Osteocyte (in vitro differentiated cells): ENCODE measurements at places on chromosomes 2 and 18. TPM values are rescaled to one million over a fixed set of nuclear protein-coding genes. Genes with fewer than 3 reads are reported as not detected.

FOSL2 gene
- total RNA-seq, result 82.6 and 83.2 TPM in 2 replicates

EFHD1 gene
- 106 and 114 TPM in 2 replicates for total RNA-seq

TEX44 gene
- total RNA-seq, result not detected in 2 replicates

LRRFIP1 gene
- total RNA-seq, result 78.9 and 79.9 TPM in 2 replicates

FAHD2A gene
- 40.3 and 40.4 TPM in 2 replicates for total RNA-seq

SERPINB10 gene
- not detected in 2 replicates for total RNA-seq

SLC9A2 gene
- total RNA-seq, result not detected in 2 replicates

ACVR1C gene
- 0.08 and 0.16 TPM in 2 replicates for total RNA-seq

DNA sequence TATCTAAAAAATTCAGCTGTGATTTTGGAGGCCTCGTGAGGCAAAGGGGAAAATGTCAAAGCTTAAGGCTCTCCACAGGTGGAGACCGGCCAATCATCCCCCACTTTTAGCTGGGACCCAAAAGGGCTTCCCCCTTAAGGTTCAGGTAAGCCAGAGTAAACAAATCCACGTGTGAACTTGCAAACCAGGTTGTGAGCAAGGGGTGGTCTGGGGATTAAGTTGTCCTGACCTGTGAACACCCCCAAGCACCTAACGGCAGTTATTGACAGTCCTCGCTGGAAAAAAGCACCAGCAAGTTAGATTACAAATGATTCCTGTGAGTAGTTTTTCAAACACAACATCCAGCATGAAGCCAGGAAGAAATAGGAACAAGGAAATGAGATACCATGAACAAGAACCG, 42.9 kb downstream of the MYO7B start:
- peak; percentile 64 for DNase-seq
- H3K36me3 ChIP-seq, result no peaks in the 10 kb centered on the region
- H3K4me3 ChIP-seq, result no peak overlapping the region
- H3K27ac ChIP-seq, result no peak overlapping the region
- peaks cover 3% of the 10 kb centered on the region for H3K27me3 ChIP-seq

DNA sequence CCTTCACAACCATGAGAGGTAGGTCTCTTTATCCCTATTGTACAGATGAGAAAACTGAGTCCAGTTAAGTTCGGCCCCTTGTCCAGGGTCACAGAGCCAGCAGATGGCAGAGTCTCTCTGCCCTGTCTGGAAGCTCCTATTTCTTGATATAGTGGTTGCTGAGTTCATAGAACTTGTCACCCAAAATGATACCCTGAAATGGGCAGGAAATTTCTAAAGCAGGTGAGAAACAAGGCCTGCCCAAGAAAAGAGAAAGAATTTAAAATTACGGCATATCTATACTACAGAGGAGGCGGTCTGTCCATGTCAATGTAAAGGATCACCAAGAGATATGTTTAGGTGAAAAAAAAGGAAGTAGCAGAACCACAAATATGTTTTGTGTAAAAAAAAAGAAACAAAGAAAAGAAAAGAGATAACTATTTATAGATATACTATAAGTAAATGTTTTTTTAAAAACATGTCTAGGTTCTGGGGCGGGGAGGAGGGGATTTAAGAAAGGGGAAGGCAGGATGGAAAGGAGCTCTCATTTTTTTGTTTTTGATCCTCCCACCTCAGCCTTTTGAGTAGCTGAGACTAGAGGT, 39.8 kb downstream of the MYO7B start:
- H3K36me3 ChIP-seq, result no peaks in the 10 kb centered on the region
- peaks cover 26% of the 10 kb centered on the region for H3K4me1 ChIP-seq
- H3K27me3 ChIP-seq, result no peaks in the 10 kb centered on the region
- no peak for DNase-seq
- H3K27ac ChIP-seq, result no peak overlapping the region
- H3K4me3 ChIP-seq, result no peak overlapping the region

GRCh38 chr2:83364264-83364663, 1094.8 kb downstream of the SUCLG1 start:
- H3K27me3 ChIP-seq, result no peaks in the 10 kb centered on the region
- no peak for DNase-seq
- H3K4me3 ChIP-seq, result no peak overlapping the region
- peaks cover 1% of the 10 kb centered on the region for H3K4me1 ChIP-seq
- H3K36me3 ChIP-seq, result no peaks in the 10 kb centered on the region
- H3K27ac ChIP-seq, result no peak overlapping the region

DNA sequence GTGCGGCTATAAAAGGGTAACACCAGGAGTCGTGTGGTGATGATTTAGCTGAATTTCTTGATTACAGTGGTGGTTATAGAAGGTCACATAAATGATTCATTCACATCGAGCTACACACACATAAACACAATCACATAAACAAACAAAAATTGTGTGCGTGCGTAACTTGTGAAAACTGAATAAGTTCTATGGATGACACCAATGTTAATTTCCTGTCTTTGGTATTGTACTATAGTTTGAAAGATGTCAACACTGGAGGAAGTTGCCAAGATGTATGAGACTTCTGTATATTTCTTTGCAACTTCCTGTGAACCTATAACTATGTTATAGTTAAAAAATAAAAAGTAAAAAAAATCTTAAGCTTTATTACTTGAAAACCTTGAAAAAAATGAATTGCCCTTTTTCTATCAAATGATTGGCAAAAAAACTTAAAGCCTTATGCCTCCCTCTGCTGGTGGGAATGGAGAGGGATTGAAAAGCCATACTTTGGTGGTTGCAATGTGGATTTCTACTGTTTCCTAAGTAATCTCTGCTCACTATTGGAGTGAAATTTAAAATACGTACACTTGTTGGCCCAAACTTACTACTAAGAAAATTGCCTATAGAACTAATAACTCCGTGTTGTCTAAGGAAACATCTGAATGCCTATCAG, 227.7 kb downstream of the RPIA start:
- H3K4me1 ChIP-seq, result no peaks in the 10 kb centered on the region
- no peak for DNase-seq
- no peak overlapping the region for H3K27ac ChIP-seq
- H3K4me3 ChIP-seq, result no peak overlapping the region

DNA sequence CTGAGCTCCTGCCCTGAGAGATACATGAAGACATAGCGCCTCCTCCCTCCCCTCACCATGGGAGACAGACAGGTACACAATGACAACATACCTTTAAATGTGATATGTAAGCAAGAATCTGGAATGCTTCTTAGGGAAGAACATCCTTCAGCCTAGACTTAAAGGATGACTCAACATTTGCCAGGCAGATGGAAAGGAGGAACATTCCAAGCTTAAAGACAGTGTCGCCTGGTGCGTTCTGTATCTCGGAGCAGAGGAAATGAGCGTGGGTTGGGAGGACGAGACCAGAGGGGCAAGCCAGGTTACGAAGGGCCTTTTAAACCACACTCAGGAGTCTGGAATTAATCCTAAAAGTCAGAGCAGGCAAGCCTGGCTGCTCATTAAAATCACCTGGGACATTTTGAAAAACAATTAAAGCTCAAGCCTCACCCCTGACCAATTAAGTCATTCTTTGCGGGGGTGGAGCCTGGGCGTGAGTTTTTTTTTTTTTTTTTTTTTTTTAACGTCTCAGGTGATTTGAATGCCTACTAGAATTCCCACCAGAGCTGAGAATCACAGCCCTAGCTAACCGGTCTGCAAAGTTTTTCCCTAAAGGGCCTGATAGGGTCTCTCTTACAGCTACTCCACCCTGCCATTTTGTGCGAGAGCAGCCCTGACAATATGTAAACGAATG, 131.2 kb upstream of the SEC11C start:
- peaks cover 63% of the 10 kb centered on the region for H3K4me1 ChIP-seq
- H3K4me3 ChIP-seq, result no peak overlapping the region
- H3K27me3 ChIP-seq, result no peaks in the 10 kb centered on the region
- peak overlapping the region; percentile 90 for H3K27ac ChIP-seq
- DNase-seq, result no peak
- no peaks in the 10 kb centered on the region for H3K36me3 ChIP-seq

- peaks cover 5% of the 10 kb centered on the region for H3K36me3 ChIP-seq
- no peak overlapping the region for H3K4me3 ChIP-seq
- no peaks in the 10 kb centered on the region for H3K27me3 ChIP-seq
- no peak for DNase-seq
- peak overlapping the region; percentile 78 for H3K27ac ChIP-seq
These were observed 74.0 kb downstream of the CERS6 start for GRCh38 chr2:168529900-168530561.

DNA sequence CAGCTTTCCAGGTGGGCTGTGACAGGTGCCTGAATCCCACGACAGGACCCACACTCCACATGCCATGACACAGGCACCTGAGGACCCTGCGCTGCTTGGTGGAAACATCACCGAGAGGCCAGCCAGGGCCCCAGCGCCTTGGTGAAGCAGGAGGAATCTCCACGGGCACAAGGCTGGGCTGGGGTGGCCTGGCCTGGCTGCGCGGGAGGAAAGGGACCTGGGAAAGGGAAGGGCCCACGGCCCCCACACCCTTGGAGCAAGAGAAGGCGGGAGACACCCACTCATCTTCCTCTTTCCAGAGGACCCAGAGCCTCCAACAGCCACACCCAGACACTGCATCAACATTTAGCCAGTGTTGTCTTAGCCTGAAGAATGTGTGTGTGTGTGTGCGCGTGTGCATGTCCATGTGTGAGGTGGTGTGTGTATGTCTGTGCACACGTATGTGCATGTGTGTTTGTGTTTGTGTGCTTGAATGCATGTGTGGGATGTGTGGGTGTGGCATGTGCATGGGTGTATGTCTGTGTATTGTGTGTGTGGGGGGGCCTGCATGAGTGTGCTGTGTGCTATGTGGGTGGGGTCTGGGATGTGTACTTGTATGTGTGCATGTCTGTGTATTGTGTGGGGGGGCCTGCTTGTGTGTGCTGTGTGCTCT, 6.3 kb upstream of the OTOS start:
- H3K4me3 ChIP-seq, result no peak overlapping the region
- no peaks in the 10 kb centered on the region for H3K36me3 ChIP-seq
- H3K27me3 ChIP-seq, result peaks cover 9% of the 10 kb centered on the region
- no peaks in the 10 kb centered on the region for H3K4me1 ChIP-seq
- H3K27ac ChIP-seq, result no peak overlapping the region

DNA sequence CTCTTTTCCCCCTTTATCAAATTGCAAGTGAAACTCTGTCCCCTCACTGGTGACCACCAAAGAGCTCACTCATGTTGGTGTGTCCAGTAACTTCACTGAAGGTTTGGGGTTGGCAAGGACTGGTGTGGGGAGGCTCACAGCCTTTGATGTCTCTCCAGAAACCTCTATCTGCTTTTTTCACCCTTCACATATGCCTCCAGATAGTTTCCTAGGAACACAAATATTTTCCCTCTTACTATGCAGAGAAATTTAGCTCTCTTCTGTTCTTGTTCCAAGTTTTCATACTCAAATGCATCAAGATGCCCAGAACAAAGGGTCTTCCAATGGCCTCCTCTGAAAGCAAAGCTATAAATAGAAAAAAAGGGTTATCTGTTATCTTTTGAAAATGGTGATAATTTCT, 20.7 kb downstream of the DTNA start:
- no peaks in the 10 kb centered on the region for H3K27me3 ChIP-seq
- peak overlapping the region; percentile 73 for H3K27ac ChIP-seq
- no peaks in the 10 kb centered on the region for H3K36me3 ChIP-seq
- no peak for DNase-seq

GRCh38 chr18:59272891-59273758, at the start of gene RAX:
RAX (minus strand) TSS chr18:59273454; CDS start chr18:59273206, 248 bp downstream.
- no peak within 1 kb of the TSS for H3K27ac ChIP-seq
- peaks cover 84% of the 10 kb centered on the region for H3K27me3 ChIP-seq
- H3K36me3 ChIP-seq, result no peaks in the 10 kb centered on the region
- DNase-seq, result no peak

DNA sequence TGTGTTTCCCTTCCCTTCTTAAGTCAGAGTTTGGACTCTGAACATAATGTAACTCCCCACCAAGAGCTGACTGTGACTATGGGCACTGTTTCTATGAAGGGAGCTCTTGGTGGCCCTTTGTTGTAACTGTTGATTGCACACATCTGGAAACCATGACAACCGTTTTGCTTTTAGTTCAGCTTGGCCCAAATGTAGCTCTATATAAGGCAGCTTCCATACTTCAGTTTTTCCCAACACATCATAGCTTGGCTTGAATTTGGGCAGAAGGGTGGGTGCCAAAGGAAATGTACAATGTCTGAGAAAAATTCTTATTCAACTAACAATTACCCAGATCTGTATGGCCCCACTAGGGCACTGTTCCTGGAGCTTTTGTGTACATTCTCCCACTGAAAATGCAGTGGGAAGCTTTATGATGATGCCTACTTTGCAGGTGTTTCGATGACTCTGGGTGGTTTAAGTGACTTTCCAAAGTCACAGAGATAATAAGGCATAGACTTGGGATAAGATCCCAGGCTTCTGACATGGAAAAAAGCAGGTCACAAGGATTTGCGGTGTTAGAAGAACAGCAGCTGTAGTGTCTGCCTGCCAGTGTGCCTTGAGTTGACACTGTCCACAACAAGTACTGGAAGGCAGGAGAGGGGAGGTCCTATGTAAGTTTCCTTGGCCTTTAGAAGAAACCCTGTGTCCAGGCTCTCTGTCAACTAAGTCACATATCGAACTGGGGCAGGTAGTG, 2.4 kb upstream of the CETN1 start:
- H3K27ac ChIP-seq, result no peak overlapping the region
- H3K27me3 ChIP-seq, result peaks cover 14% of the 10 kb centered on the region
- H3K36me3 ChIP-seq, result no peaks in the 10 kb centered on the region
- no peak for DNase-seq
- H3K4me1 ChIP-seq, result no peaks in the 10 kb centered on the region

DNA sequence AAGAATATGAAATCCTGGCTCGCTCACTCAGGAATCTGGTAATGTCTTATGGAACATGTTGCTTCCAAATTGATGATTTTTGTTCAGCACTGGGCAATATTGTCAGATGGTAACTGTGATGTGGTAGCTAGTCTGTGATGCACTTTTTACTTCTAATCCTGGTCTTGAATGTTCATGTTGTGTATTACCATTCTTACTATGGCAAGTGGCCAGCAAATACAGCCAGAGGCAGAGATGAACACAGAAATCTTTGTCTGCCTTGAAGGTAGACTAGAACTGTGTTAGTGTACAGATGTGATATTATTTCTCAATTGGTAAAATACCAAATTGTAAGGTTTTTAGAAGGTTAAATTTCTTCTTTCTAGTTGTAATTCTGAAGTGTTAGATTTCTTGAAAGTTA, 83.3 kb downstream of the UBE2E3 start:
- peaks cover 10% of the 10 kb centered on the region for H3K36me3 ChIP-seq
- H3K27ac ChIP-seq, result no peak overlapping the region
- H3K4me1 ChIP-seq, result peaks cover 2% of the 10 kb centered on the region
- no peak overlapping the region for H3K4me3 ChIP-seq
- DNase-seq, result no peak

- H3K4me1 ChIP-seq, result peaks cover 80% of the 10 kb centered on the region
- H3K36me3 ChIP-seq, result no peaks in the 10 kb centered on the region
- no peaks in the 10 kb centered on the region for H3K27me3 ChIP-seq
- peak overlapping the region; percentile 16 for H3K27ac ChIP-seq
- H3K4me3 ChIP-seq, result no peak overlapping the region
- DNase-seq, result no peak
These were observed 10.1 kb downstream of the BIN1 start for GRCh38 chr2:127096718-127097470.

GRCh38 chr2:47070920-47071824, 83.9 kb downstream of the STPG4 start:
- H3K27me3 ChIP-seq, result no peaks in the 10 kb centered on the region
- H3K4me1 ChIP-seq, result peaks cover 78% of the 10 kb centered on the region
- peak overlapping the region; percentile 88 for H3K27ac ChIP-seq
- H3K36me3 ChIP-seq, result peaks cover 7% of the 10 kb centered on the region
- no peak for DNase-seq
